ENCODE measurements at places on chromosomes 13 and 19.

- DNase-seq: no peak
These were observed 1.6 kb downstream of the METTL21C start for GRCh38 chr13:102693250-102693649.

DNA sequence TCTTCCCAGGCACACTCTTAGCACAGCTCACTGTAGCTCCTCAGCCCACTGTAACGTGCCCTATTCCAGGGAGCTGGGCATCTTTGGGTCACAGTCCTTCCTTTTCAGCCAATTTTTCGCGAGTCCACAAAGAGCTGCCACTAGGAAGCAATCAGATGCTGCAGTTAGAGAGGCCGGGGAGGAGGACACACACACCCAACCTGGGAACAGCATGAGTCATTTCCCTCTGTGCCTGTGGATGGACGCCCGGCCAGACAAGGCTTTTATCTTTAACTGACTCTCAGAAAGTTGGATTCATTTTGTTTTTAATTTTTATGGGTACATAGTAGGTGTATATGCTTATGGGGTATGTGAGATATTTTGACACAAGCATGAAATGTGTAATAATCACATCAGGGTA lies 918.6 kb downstream of the UQCRFS1 start:
- DNase-seq: no peak

DNA sequence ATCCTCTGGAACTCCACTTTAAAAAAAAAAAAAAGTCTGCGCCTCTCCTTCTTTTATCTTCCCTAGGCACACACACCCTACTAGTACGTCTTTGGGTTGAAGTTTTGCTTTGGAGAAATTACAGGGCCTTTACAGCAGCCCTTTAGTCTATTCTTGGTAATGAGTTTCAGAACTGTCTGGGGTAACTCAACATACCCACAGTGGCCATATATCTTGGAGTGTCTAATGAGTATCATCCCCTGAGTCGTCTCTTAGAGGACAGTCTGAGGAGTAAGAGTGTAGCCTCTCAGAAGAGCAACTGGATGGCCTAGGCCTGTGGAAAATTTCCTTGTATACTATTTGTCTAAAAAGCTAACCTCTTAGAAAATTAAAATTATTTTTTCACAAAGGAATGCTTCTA lies 6.1 kb upstream of the ZNF681 start:
- no peak for DNase-seq

- DNase-seq: no peak
These were observed 771.0 kb downstream of the EFNB2 start for GRCh38 chr13:105764486-105764885.

DNA sequence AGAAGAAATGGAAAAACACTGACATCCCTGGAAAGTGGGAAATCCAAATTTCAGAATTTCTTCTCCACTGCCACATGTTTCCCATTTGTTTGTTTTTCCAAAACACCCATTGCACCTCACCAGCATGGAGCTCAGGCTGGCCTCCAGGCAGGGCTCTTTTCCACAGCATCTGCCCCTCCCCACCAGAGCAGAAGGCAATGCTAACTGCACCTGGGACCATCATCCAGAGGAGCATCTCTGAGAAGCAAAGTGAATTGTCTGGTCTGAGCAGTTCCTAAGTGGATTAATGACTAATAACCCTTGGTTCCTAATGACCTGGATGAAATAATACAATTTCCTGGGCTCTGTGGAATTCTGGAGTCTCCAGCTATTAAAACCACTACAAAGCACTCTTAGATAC lies 8.8 kb upstream of the CYSLTR2 start:
- no peak for DNase-seq

DNA sequence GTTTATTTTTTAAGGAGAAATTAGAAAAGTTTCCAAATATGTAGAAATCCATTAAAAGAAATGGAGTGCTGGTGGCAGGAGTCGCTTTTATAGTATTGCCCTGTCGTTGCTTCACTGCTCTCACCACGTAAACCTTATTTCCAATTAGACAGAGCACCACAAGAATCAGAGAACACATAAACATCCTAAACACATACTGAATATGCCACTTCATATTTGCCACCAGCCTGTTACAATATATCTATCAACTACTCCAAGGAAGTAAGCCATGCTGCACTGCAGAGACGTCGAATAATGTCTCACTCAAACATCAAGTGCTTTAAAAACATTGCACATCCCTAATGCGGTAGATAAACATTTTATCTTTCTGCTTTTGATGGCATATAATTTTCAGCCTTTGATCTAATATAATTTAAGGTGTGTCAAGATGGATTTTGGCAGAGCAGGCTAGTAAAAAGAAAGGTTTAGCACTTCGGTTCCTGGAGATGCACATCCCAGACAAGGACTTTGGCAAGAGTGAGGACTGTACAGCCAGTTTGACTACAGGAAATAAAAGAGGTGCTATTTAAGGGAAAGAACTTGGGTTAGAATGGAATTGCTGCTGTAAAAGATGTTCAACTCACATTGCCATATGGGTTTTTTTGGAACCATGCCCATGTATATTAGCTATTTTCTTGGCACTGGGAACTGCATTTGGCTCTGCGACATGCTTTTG lies 932.3 kb downstream of the EFNB2 start:
- no peak for DNase-seq

GRCh38 chr13:25708268-25708667 lies 336.5 kb downstream of the ATP8A2 start:
- DNase-seq: no peak

- DNase-seq: no peak
These were observed 17.3 kb upstream of the CACNG8 start for GRCh38 chr19:53945441-53945840.

- DNase-seq: peak; percentile 52
These were observed 9.2 kb downstream of the PGPEP1 start for GRCh38 chr19:18349524-18350128.

GRCh38 chr19:40521276-40521675 lies 54.5 kb downstream of the SPTBN4 start:
- no peak for DNase-seq

DNA sequence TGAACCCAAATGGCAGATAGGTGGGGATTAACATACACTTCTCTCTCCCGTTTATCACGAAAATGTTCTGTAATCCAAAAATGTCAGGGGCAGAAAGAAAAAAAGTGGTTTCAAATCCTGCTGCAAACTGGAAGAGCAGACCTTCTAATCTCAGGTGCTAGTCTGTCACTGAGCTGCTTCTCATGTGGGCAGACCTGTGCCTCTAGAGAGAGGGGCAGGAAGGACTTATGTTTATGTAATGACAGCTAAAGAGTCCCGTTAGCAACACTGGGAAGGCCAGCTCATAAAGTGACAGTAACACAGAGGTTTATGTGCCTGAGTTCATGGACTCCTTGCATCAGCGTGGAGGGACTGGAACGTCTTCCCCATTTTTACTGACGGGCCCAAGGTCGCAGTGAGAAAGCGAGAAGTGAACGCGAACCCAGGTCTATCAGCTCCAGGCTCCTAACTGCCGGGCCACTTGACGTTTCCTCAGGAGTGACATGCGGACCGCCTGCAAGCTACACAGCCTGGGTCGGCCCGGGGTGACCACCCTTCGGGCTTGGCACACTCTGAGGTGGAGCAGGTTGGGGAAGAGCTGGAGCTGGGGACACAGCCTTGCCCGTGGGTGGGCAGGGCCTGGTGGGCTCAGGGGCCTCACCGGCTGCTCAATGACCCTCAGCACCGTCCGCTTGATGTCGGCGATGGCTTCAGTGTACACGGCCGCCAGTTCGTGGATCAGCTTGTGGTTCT lies 9.6 kb upstream of the RSPH6A start:
- DNase-seq: no peak

DNA sequence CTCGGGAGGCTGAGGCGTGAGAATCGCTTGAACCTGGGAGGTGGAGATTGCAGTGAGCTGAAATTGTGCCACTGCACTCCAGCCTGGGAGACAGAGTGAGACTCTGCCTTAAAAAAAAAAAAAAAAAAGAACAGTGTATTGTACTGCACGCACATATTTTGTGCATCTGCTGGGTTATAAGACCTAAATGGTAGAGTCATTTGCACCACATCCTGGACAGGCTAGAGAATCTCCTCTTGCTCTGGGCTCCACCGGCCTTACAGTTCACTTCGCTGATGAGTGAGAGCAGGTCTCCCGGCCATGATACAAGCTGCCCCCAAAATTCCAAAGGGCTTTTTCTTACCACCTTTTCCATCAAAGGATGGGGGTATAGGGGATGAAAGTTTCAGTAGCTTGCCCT lies 7.2 kb upstream of the SAE1 start:
- no peak for DNase-seq

DNA sequence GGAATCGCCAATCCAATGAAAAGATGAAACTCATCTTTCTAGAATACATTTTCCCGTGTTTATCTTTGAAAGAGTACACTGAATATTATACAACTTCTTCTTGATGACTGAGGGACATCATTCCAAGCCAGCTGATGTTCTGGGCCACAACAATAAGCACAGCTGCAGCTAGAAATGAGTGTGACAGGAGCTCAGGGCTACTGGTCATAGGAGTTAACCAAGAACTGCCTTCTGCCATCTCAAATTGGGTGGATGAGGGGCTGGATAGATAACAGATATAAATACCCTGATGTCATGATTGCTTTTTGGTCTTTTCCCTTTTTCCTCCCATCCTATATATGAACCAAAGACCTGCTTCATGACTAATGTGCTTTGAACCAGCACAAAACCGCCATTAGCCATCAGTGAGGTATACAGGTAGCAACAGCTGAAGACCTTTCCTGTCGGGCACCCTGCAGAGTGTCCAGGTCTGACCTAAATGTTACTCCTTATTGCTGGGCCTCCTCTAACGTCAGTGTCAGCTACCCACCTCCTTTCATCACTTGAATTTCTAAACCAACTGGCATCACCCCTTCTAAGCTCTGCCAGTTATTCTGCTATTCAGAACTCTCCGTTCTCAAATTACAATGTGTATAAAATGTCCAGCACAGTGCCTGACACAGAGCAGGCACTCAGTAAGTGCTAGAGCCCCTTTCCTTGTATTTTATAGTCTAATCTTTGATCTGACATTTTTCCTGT lies 178.2 kb downstream of the ENOX1 start:
- DNase-seq: no peak

DNA sequence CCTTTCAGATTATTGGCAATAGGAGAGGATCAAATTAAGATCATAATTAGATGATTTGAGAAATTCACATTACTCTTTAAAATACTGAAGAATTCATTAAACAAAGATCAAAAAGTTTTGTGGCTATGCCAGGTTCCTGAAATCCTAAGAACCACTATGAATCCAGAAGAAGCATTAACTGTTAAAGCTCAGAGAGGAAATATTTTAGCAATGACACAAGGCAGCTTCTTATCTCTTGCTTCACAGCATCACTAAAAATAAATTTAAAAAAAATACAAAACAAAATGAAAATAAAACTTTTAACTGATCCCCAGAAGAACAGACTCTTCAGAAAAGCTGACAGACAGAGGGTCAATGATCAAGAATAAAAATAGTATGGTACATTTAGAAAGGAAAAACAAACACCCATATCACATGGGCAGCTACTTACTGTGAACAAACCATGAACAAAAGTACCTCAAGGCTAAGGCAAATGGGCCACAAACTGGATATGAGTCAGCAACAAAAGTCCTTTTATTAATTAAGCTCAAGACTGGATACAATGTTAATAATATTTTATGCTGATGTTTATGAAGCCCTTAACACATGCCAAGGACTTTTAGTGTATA lies 19.6 kb downstream of the RNF6 start:
- DNase-seq: no peak

DNA sequence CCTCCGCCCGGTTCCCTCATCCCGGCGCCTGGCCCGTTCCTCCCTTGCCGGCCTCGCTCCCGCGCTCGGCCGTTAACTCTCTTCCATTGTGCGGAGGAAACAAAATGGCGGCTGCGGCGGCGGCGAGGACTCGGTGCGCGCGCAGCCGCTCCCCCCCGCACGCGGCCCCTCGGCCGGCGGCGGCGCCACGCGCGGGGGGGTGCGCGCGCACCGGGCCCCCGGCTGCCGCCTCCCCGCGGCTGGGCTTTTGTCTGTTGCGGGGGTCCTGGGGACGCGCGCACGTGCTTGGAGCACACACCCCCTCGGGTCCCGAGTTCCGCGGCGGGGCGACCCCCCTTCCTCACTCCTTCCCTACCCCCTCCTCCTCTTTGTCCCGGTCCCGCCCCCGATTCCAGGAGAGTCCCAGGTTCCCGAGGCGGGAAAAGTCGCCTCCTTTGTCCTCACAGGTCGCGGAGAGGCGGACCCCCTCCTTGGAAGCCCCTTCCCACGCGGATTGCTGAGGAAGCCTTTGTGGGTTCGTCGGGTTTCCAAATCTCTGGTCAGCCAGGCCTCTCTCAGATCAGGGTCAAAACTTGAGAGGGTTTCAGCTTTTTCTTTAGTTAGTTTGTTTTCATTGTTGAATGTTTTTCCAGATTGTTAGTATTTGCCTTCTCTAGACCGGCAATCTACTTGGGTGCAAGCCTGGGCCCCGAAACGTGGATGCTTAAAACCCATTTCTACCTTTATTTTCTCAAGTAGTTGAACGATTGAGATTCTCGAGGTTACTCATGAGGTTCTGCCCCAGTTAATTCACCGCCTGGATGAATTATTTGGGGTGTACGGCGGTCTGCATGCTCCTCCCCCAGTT lies 687 bp downstream of the ILF3 start:
- peak; percentile 63 for DNase-seq

GRCh38 chr19:35332817-35333216 lies 3.8 kb downstream of the CD22 start:
- peak; percentile 55 for DNase-seq

GRCh38 chr13:114149774-114150740 lies 17.6 kb upstream of the RASA3 start:
- no peak for DNase-seq

- DNase-seq: peak; percentile 70
These were observed 89.4 kb upstream of the RAP2A start for GRCh38 chr13:97344265-97345175.

DNA sequence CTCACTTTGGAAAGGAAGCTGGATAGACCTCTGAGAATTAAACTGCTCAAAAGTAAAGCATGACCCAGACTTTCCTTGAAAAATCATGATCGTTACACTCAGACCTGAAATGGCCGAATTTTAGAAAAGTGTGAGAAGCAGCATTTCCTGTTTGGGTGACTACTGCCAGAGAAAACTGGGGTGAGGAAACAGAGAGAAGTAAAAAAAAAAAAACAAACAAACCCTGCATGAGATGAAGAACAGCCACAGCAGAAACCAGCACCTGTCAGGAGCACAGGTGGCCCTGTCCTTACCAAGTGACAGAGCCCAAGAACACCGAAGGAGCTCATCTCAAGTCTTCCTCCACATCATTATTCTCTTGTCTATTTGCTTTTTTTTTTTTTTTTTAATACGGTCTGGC lies 12.0 kb upstream of the ADPRHL1 start:
- no peak for DNase-seq

DNA sequence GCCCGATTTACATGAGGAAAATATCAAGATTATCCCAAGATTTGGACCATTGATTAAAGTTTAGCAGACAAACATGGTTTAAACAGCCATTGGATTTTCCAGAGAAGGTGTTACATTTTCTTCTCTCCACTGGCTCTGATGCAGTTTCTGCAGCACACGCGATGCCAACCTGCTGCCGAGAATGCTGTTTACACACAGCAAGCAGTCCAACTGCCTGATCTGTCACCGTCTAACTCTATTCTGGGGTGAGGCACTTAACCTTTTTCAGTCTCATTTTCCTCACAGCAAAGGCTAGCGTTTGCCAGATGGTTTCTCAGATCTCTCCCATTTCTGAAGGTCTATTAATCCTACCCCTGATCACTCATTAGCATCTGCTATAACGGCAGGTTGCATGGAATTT lies 763.5 kb upstream of the GPC6 start:
- no peak for DNase-seq

All from activated CD4-positive, alpha-beta T cell treated with anti-CD3 and anti-CD28 coated beads, Interleukin-2, amount 50 U/mL, for 48 hours (primary cell).